ENCODE measurements at places on chromosomes 11 and 22. TPM values are rescaled to one million over a fixed set of nuclear protein-coding genes. Genes with fewer than 3 reads are reported as not detected.

ADM2 gene
- total RNA-seq: not detected

ACR gene
- not detected for total RNA-seq

TNNI2 gene
- total RNA-seq: not detected

HBG1 gene
- total RNA-seq: not detected

GRCh38 chr11:22433094-22433455, 94.9 kb downstream of the SLC17A6 start:
- H3K4me1 ChIP-seq: no peaks in the 10 kb centered on the region
- peak overlapping the region; percentile 39 for H3K27ac ChIP-seq
- peak overlapping the region; percentile 40 for H3K4me3 ChIP-seq
- no peaks in the 10 kb centered on the region for H3K27me3 ChIP-seq

- no peak overlapping the region for H3K27ac ChIP-seq
- no peaks in the 10 kb centered on the region for H3K4me1 ChIP-seq
- no peak for DNase-seq
- H3K4me3 ChIP-seq: no peak overlapping the region
These were observed 19.0 kb upstream of the CHST1 start for GRCh38 chr11:45684440-45684839.

- H3K36me3 ChIP-seq: peaks cover 18% of the 10 kb centered on the region
- H3K4me1 ChIP-seq: peaks cover 5% of the 10 kb centered on the region
- no peaks in the 10 kb centered on the region for H3K27me3 ChIP-seq
- no peak overlapping the region for H3K27ac ChIP-seq
- DNase-seq: no peak
These were observed 25.9 kb downstream of the PTDSS2 start for GRCh38 chr11:475941-476340.

DNA sequence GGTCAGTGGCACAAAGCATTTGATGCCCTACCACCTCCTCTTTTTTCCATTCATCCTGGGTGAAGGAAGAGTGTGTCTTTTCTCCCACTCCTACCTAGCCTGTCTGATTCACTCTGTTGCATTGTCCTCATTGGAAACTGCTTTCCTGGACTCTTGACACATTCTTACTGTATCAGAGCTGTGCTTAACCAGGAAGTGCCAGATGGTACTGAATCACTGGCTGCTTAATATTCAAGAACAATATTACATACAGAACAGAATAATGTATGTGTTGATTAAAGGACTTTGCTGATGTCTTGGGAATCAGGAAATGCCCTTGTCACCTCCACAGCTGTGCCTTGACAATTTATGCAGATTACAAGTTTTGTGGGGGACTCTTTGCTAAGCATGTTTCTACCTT, 44.4 kb downstream of the SVIP start:
- no peak overlapping the region for H3K4me3 ChIP-seq
- H3K4me1 ChIP-seq: no peaks in the 10 kb centered on the region
- H3K36me3 ChIP-seq: no peaks in the 10 kb centered on the region
- DNase-seq: no peak

DNA sequence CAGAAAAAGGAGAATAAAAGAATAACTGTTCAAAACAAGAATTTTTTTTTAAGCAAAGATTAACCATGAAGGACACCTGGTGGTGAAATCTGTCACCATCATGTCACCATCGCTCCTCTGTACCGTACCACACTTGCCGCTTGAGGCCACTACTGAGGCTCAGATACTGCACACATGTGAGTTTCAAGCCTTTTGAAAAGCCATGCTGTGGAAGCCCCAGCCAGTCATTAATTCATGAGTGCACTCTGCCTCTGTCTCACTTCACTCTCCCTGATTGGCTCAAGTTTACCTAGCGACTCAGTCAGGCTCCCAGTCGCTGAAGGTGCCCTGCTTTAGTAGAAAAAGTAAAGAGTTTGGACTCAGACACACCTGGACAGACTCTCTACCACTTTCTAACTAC, 6.6 kb upstream of the MS4A12 start:
- no peaks in the 10 kb centered on the region for H3K4me1 ChIP-seq
- H3K27ac ChIP-seq: no peak overlapping the region
- H3K36me3 ChIP-seq: no peaks in the 10 kb centered on the region
- no peak for DNase-seq
- H3K4me3 ChIP-seq: no peak overlapping the region

GRCh38 chr22:46528121-46528610, 9.3 kb downstream of the CELSR1 start:
- H3K27me3 ChIP-seq: no peaks in the 10 kb centered on the region
- no peaks in the 10 kb centered on the region for H3K36me3 ChIP-seq
- no peak overlapping the region for H3K27ac ChIP-seq
- no peaks in the 10 kb centered on the region for H3K4me1 ChIP-seq
- no peak overlapping the region for H3K4me3 ChIP-seq

- H3K4me1 ChIP-seq: no peaks in the 10 kb centered on the region
- H3K27me3 ChIP-seq: no peaks in the 10 kb centered on the region
- H3K4me3 ChIP-seq: no peak overlapping the region
- no peak for DNase-seq
- H3K36me3 ChIP-seq: no peaks in the 10 kb centered on the region
These were observed 436.7 kb upstream of the LUZP2 start for GRCh38 chr11:24060125-24060524.

GRCh38 chr11:123405123-123405592, 24.9 kb upstream of the GRAMD1B start:
- H3K36me3 ChIP-seq: no peaks in the 10 kb centered on the region
- peaks cover 17% of the 10 kb centered on the region for H3K4me1 ChIP-seq
- peak; percentile 83 for DNase-seq
- H3K27me3 ChIP-seq: no peaks in the 10 kb centered on the region

DNA sequence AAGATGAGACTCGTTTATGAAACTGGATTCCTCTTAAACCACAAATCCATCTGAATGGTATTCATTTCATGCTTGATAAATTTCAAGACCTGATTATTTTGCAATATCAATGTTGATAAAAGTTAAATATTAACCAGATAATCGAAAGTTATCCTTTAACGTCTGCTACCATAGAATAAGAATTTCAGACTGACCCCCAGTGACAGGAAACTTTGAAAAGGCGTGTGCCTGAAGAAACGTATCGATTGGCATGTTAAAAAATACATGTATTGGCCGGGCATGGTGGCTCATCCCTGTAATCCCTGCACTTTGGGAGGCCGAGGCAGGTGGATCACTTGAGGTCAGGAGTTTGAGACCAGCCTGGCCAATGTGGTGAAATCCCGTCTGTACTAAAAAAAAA, 13.9 kb downstream of the SCGB1A1 start:
- H3K27ac ChIP-seq: peak overlapping the region; percentile 77
- H3K36me3 ChIP-seq: no peaks in the 10 kb centered on the region
- H3K27me3 ChIP-seq: no peaks in the 10 kb centered on the region

DNA sequence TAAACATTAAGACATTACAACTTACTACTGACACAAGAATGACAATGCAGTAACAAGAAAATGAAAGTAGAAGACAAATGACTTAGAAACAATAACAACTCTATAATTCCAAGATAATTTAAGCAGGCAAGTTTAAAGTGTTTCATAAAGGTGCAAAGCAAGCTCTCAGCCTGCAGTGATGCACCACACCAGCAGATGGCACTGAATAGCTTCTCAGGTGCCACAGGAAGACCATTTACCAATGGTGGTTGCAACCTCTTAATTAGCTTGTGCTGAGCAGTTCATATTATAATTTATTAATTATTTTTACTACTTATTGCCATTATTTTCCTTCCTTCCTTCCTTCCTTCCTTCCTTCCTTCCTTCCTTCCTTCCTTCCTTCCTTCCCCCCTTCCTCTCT, 60.6 kb downstream of the NXPE2 start:
- no peak overlapping the region for H3K27ac ChIP-seq
- DNase-seq: no peak
- H3K4me3 ChIP-seq: no peak overlapping the region
- no peaks in the 10 kb centered on the region for H3K36me3 ChIP-seq
- H3K27me3 ChIP-seq: no peaks in the 10 kb centered on the region

DNA sequence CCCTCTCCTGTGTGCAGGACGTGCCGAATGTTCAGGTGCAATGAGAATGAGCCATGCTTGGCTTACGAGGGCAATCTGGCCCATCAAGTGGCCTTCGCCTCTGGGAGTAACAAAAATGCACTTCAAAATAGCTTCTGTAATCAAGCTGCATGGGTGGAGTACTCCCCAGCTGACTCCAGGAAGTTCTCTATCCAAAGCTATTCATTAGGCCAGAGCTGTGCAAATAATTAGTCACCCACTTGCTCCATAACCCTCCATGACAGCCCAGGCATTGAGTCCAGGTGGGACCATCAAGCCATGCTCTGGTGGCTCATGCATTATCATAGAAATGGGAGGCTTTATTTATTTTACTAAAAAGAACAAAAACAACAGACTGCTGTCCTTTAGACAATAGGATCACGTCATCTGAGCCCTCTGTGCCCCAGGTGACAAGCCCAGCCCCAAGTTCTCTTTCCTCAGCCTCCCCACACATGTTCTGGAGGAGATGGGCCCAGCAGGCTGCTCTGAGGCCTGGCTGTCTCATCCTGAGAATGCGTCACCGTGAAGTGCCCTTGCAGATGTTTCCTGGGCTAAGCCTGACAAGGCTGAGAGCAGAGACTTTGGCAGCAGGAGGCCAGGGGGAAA, 244.7 kb downstream of the ETS1 start:
- no peak overlapping the region for H3K4me3 ChIP-seq
- H3K27ac ChIP-seq: peak overlapping the region; percentile 56
- no peaks in the 10 kb centered on the region for H3K27me3 ChIP-seq
- no peaks in the 10 kb centered on the region for H3K36me3 ChIP-seq
- no peak for DNase-seq

DNA sequence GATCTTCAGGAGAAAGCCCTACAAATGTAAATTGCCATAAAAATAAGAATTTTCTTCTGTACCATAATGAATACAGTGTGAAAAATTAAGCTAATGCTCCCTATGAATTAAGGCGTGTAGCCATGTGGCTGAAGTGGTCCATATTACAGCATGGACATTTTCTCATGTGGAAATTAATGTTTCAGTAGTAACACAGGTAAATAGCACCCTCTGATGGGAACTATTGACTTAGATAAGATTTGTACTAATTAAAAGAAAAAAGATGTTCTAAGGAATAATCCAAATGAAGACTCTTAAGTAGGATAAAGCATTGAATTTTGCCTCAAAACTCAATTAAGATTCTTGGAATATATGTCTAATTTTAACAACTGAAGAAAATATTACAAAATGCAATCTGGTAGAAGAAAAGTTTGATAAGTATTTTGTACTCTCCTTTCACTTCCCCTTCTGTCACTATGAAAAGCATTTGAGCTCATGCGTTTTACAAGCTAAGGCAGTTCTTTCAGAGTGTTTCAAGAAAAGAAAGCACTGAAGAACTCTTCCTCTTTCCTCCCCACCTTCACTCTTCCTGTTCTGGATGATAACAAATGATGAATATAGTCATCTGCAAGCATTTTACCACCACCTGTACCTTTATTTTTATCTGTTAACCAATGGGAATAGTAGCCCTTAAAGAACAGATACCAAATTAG, 9.9 kb upstream of the OR8D2 start:
- DNase-seq: no peak
- H3K4me1 ChIP-seq: no peaks in the 10 kb centered on the region
- H3K36me3 ChIP-seq: no peaks in the 10 kb centered on the region
- no peaks in the 10 kb centered on the region for H3K27me3 ChIP-seq

DNA sequence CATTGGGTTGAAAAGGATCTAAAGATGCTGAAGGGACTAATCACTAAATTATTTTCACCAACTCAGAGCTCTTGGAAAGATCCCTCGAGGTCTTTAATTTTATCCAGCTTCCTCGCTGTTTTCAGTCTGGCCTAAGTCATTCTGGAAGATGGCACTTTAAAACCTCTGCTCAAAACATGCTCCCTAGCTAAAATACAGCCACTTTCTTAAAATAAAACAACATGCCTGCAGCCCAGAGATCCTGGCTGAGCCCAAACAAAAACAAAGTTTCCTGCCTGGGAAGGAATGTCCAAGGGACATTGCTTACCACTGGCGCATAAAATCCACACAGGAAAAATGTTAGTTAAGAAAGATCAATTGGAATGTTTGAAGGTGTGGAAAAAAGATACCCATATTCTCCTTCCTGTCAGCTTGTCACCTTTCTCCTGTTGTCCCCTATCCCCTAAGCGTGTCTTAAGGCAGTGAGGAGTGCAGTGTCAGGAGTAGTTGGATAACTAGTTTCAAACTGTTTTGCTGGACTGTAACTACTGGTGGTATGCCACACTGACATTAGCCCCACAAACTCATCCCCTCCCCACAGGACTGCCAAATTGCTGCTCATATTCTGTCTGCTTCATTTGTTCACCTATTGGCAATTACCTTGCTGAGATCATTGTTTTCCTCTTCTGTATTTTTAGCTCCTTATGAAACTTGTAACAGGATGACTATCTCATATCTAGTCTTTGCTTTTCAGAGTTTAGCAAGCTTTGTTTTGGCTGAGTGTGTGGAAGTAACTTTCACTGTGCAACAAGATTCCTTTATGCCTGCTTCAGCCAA, 108.3 kb upstream of the SESN3 start:
- DNase-seq: peak; percentile 64
- peaks cover 33% of the 10 kb centered on the region for H3K4me1 ChIP-seq
- H3K36me3 ChIP-seq: no peaks in the 10 kb centered on the region
- no peak overlapping the region for H3K4me3 ChIP-seq

DNA sequence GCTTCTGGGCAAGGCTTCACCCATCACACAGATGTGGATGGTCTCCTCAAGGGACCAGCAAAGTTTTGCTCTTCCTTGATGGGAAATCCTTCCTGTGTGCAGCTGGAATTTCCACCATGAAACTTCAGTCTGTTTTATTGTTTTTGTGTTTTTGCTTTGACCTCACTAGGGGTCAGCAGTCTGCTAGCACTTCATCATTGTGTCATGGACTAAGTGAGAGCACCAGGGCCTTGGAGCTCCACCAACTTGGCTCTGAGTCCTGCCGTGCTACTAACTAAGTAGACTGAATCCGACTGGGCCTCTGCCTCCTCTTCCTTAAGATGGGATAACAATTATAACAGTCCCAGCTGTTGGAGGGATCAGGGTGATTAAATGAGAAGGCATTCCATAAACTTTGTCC, 305.8 kb upstream of the NCAM1 start:
- H3K27me3 ChIP-seq: no peaks in the 10 kb centered on the region
- peaks cover 20% of the 10 kb centered on the region for H3K4me1 ChIP-seq
- H3K36me3 ChIP-seq: no peaks in the 10 kb centered on the region
- peak; percentile 93 for DNase-seq

DNA sequence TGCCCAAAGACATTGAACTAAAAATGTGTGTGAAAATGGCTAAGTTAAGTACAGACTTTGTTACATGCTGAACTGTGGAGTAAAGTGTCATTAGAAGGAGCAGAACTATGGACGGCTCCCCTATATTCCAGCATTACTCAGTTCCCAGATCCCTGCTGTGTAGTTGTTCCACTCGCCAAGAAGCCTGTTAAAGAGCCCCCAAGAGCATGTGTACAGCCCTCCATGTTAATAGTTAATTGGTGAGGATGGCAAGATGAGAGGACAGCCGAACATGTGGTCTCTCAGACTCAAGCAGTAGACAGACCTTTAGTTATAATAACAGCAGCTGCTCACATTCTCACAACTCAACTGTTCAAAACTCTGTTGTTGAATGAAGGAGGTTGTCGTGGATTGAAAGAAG, 127.4 kb downstream of the ELP4 start:
- peaks cover 4% of the 10 kb centered on the region for H3K36me3 ChIP-seq
- H3K27me3 ChIP-seq: no peaks in the 10 kb centered on the region
- no peaks in the 10 kb centered on the region for H3K4me1 ChIP-seq
- no peak overlapping the region for H3K4me3 ChIP-seq

Measured in esophagus muscularis mucosa (tissue), 4 donors.